ENCODE measurements at places on chromosomes 2 and 18.

- no peak for DNase-seq
- H3K4me1 ChIP-seq, result peaks cover 6% of the 10 kb centered on the region
- H3K4me3 ChIP-seq, result no peak overlapping the region
- no peaks in the 10 kb centered on the region for H3K36me3 ChIP-seq
- peaks cover 11% of the 10 kb centered on the region for H3K27me3 ChIP-seq
These were observed 80.1 kb downstream of the KCNS3 start for GRCh38 chr2:17958466-17959092.

GRCh38 chr18:3773303-3773702, 323.3 kb downstream of the TGIF1 start:
- no peak overlapping the region for H3K4me3 ChIP-seq
- no peak for DNase-seq
- H3K4me1 ChIP-seq, result peaks cover 11% of the 10 kb centered on the region
- peaks cover 5% of the 10 kb centered on the region for H3K36me3 ChIP-seq
- no peak overlapping the region for H3K27ac ChIP-seq

- no peaks in the 10 kb centered on the region for H3K27me3 ChIP-seq
- H3K4me1 ChIP-seq, result peaks cover 19% of the 10 kb centered on the region
- no peaks in the 10 kb centered on the region for H3K36me3 ChIP-seq
- no peak overlapping the region for H3K4me3 ChIP-seq
- DNase-seq, result no peak
These were observed 9.4 kb upstream of the ARHGAP28 start for GRCh38 chr18:6719910-6720683.

DNA sequence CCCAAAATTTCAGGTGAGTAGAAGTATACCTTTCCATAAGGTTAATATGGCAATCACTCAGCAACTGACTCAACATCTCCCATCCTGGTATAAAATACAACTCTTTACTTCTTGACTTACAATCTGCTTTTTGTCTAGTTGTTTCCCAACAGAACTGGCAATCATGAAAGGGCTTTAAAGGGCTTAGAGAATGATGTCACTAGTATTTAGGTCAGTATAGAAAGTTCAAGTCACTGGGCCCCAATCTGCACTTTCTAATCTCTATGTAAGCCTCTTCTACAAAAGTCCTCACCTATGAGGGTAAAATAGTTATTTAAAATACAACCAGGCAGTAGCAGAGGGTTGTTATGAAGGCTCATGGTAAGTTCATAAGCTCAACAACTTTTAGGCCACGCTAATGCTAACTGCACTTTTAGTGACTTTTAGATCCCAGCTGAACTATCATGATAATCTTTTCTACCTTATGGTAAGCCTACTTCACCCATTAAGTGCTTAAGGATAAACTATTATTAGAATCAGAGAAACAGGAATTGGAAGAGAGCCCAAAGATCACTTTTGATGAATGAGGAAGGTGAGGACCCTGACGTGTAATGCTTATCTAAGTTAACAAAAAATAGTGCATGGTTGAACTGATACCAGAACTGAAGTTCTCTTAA, 79.6 kb downstream of the GORASP2 start:
- no peaks in the 10 kb centered on the region for H3K27me3 ChIP-seq
- H3K36me3 ChIP-seq, result peaks cover 74% of the 10 kb centered on the region
- H3K4me1 ChIP-seq, result no peaks in the 10 kb centered on the region

DNA sequence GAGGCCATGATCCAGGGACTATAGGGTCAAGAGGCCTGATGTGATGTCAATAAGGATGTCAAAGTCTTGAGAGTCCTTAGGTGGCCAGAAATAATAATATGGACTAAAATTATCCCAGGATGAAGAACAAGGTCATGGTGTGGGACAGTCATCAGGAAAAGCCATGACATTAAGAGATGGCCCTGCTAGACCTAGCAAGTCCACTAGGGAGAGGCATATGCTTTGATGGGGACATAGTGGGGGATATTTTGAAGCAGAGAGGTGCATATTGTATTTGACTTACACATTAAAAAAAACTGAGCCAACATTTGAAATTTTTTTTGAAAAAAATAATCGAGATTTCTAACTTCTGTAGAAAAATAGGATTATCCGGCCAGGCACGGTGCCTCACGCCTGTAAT, 53.3 kb upstream of the CXCR4 start:
- H3K27me3 ChIP-seq, result peaks cover 11% of the 10 kb centered on the region
- H3K27ac ChIP-seq, result no peak overlapping the region
- DNase-seq, result no peak
- no peak overlapping the region for H3K4me3 ChIP-seq
- H3K4me1 ChIP-seq, result no peaks in the 10 kb centered on the region

- H3K4me1 ChIP-seq, result no peaks in the 10 kb centered on the region
- H3K4me3 ChIP-seq, result no peak overlapping the region
- no peaks in the 10 kb centered on the region for H3K36me3 ChIP-seq
These were observed 179.8 kb downstream of the HDAC4 start for GRCh38 chr2:239220981-239221396.

Data from MCF 10A (cell line).